ENCODE measurements at places on chromosomes 6 and 20. TPM values are rescaled to one million over a fixed set of nuclear protein-coding genes. Genes with fewer than 3 reads are reported as not detected.

DNA sequence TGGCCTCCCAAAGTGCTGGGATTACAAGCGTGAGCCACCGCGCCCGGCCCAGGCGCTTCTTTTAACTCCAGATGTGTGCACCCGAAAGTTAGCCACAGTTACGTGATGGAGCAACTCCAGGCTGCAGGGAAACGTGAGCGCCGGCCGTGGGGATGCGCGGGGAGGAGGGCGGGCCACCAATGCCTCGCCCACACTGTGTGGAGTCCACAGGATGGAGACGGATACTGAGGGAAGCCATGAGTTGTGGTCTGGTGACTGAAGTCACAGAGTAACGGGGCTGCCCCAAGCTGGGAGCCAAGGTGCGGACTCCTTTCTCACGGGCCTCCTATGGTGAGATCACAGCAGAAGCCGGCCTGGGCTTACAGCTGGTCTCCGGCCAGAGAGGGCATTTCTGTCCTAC is 23.2 kb downstream of the YTHDF1 start:
- no peaks in the 10 kb centered on the region for H3K36me3 ChIP-seq
- H3K27me3 ChIP-seq = no peaks in the 10 kb centered on the region
- H3K27ac ChIP-seq = no peak overlapping the region

GRCh38 chr6:28725890-28726348 is 197.9 kb downstream of the TRIM27 start:
- no peak for DNase-seq
- H3K27ac ChIP-seq = no peak overlapping the region
- no peaks in the 10 kb centered on the region for H3K36me3 ChIP-seq

GRCh38 chr6:14068133-14068532 is 49.4 kb upstream of the CD83 start:
- H3K4me3 ChIP-seq = no peak overlapping the region
- DNase-seq = no peak
- H3K27ac ChIP-seq = no peak overlapping the region

DNA sequence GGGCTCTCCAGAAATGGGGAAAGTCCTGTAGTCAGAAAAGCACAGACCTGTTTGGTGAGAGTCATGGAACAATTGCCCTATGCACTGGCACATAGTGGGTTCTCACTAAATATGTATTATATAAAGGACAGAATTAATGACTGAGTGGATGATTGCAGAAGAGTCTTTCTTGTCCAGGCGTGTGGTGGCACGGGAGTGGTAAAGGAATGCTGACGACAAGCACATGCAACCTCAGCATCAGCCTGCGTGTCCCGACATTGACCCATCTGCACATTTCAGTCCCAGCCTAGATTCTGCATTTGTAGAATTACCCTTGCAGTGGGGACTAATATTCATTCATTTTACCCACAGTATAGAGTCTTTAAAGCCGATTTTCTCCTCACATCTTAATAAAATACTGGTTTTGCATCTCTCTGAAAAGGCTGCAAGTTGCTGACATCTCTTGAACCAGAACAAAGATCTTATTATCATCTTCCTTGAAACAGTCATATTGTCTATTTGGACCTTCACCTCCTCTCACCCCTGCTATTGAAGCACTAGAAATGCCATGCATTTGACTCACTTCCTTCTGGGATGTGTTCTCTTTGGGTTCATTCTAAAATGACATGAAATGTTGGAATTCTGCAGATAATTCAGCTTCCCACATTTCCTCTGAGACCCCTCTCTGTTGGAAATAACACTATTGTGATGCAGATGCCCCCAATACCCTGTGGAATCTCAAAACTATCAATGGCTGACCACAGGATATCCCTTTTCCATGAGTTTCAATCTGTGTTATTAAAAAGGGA is 883.6 kb upstream of the FLRT3 start:
- no peaks in the 10 kb centered on the region for H3K36me3 ChIP-seq
- no peak overlapping the region for H3K27ac ChIP-seq
- H3K27me3 ChIP-seq = no peaks in the 10 kb centered on the region
- DNase-seq = no peak

DNA sequence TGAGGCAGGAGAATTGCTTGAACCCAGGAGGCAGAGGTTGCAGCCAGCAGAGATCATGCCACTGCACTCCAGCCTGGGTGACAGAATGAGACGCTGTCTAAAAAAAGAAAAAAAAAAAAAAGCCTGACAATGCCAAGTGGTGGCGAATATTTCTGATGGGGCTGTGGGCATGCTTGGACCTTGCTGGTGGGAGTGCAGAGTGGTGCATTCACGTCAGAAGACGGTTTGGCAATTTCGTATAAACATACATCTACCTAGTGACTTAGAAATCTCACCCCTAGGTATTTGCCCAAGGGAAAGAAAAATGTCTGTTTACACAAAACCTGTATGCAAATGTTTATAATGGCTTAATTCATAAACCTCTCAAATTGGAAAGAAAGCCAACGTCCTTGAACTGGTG is 33.6 kb downstream of the CTCFL start:
- H3K36me3 ChIP-seq = no peaks in the 10 kb centered on the region
- no peaks in the 10 kb centered on the region for H3K4me1 ChIP-seq
- no peak overlapping the region for H3K4me3 ChIP-seq
- DNase-seq = no peak
- H3K27me3 ChIP-seq = no peaks in the 10 kb centered on the region

DNA sequence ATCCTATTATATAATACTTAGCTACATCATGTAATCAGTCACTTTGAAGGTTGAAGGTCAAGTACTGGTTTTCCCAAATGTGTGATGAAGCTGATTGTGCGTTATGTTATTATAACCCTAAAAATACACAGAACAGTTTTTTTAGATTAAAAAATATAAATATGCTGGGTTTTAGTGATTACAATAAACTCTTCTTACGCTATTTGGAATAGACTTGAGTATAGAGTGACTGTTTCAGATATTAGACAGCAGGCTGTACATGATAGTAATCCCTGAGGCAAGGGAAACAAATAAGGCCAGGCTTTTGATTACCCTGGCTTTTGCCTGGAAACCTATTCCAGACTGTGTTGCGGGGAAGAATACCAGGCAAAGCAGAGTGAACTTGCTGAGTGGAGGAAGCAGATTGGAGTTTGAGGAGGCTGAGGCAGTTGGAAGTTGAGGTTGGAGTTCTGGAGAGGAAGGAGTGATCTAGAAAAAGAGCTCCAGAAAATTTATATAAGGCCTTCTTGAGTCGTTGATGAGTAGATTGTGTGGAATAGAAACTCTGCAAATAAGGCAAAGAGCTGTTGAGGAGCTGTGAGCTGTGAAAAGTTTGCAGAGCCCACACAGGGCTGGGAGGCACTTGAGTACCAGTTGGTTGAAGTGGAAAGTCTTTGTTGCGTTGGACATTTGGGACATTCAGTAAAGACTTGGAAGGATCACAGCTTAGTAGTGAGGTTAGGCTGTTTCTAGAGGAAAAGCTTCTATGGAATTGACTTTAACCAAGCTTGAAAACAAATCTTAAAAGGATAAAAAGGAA is 26.4 kb downstream of the MAP3K4 start:
- DNase-seq = no peak
- no peak overlapping the region for H3K4me3 ChIP-seq
- no peaks in the 10 kb centered on the region for H3K36me3 ChIP-seq

- no peaks in the 10 kb centered on the region for H3K27me3 ChIP-seq
- H3K4me3 ChIP-seq = no peak overlapping the region
- no peaks in the 10 kb centered on the region for H3K36me3 ChIP-seq
- H3K27ac ChIP-seq = no peak overlapping the region
Observed at GRCh38 chr6:161029195-161029809, 37.7 kb downstream of the MAP3K4 start.

DNA sequence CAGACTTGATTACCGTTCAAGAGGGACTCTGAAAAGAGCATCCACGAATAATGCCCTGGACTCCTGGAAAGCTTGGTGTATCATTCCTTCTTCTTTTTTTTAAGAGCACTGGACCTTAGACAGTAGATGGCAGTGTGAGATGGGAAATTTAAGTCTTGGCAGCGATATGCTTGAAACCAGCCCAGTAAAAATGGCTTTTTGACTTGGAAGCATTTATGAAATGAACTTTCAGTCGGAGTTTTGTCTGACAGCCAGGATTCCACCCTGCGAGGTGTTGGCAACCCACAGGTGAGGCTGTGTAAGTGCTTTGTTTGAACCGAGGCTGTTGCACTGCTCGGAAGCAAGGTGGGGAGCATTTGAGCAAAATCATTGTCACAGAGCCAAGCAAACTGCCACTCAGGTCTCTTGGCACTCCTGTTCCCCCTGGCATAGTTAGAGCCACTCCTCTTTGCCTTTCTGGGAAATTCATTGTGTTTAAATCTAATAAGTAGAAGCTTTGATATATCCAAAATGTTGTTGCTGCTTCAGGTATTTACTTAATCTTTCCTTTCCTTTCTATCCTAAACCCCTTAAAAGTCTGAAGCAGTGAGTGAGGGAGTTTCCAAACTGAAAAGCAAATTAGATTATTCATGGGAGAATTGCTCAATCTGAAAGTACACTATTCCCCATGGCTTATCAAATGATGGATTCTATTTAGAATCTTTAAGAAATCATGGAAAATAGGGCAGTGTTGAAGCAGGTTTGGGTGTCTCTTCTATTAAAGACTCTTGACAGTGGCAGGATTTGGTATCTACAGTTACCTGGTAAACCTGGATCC is 272.8 kb upstream of the SLC35B3 start:
- H3K4me3 ChIP-seq = no peak overlapping the region
- H3K27me3 ChIP-seq = no peaks in the 10 kb centered on the region
- H3K36me3 ChIP-seq = no peaks in the 10 kb centered on the region
- no peaks in the 10 kb centered on the region for H3K4me1 ChIP-seq
- DNase-seq = peak; percentile 9
- H3K27ac ChIP-seq = no peak overlapping the region

DNA sequence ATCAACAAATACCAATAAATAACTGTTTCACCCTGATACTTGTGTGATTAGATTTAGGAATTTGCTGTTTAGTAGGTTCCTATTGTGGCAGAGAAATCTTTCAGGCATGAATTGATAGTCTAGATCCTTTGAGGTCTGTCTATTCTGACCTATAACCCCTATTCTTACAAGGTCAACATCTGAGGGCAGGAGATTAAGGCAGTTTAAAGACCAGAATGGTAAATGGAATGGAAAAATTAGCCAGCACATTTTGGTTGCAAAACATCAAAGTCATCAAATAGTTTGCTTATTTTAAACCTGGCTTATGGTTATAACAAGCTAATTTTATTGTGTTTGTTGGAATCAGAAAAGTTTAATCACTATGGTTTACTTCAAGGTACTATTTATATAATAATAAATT is 78.4 kb downstream of the LIN28B start:
- no peak for DNase-seq
- H3K4me1 ChIP-seq = no peaks in the 10 kb centered on the region
- no peak overlapping the region for H3K27ac ChIP-seq
- no peak overlapping the region for H3K4me3 ChIP-seq

- no peak overlapping the region for H3K4me3 ChIP-seq
- H3K36me3 ChIP-seq = no peaks in the 10 kb centered on the region
- H3K27ac ChIP-seq = no peak overlapping the region
Observed at GRCh38 chr6:92404281-92404680, 1015.1 kb downstream of the EPHA7 start.

- no peak overlapping the region for H3K4me3 ChIP-seq
- no peaks in the 10 kb centered on the region for H3K27me3 ChIP-seq
- H3K27ac ChIP-seq = no peak overlapping the region
- DNase-seq = no peak
- no peaks in the 10 kb centered on the region for H3K4me1 ChIP-seq
Observed at GRCh38 chr6:120681204-120681603, 653.1 kb downstream of the TBC1D32 start.

DNA sequence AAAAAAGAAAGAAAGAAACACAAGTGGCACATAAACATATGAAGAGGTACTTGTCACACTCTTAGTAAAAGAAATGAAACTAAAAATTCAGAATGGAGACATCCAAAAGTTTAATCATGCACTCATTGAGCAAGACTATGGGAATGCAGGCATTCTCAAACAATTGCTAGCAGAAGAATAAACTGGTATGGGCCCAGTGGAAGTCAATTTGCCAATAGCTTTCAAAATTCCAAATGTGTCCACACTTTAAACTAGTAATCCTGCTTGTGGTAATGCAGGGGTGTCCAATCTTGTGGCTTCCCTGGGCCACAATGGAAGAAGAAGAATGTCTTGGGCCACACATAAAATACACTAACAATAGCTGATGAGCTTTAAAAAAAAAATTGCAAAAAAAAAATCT is 97.4 kb downstream of the EPB41L2 start:
- no peaks in the 10 kb centered on the region for H3K27me3 ChIP-seq
- DNase-seq = no peak

GRCh38 chr6:166952121-166952520 is 4.2 kb downstream of the RNASET2 start:
- H3K36me3 ChIP-seq = no peaks in the 10 kb centered on the region
- peaks cover 4% of the 10 kb centered on the region for H3K4me1 ChIP-seq
- H3K27ac ChIP-seq = no peak overlapping the region
- no peaks in the 10 kb centered on the region for H3K27me3 ChIP-seq

GRCh38 chr6:152173321-152173720 is 365.8 kb downstream of the ESR1 start:
- no peak overlapping the region for H3K27ac ChIP-seq
- H3K4me3 ChIP-seq = no peak overlapping the region
- H3K36me3 ChIP-seq = no peaks in the 10 kb centered on the region
- no peak for DNase-seq
- peaks cover 5% of the 10 kb centered on the region for H3K4me1 ChIP-seq

DNA sequence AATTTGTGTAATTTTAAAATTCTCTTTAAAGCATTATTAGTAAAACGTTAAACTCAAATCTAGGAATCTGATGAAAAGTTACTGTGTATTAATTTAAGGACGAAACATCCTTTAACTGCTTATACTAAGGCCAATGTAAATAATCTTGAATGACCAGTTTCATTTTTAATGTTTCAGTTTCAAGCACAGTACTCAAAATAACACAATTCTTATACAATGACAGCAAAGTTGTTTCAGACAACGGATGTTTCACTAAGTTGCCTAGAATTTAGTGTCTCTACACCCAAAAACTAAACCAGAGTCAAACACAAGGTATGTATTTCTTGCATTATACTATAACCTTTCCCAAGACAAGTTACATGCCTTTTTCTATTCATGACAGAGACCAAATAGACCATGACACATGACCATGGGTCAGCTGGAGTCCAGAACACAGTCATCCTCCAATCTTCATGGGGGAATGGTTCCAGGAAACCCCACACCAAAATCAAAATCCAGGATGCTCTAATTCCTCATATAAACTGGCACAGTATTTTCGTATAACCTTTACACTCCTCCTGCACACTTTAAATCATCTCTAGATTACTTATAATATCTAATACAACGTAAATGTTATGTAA is 7.7 kb downstream of the PHIP start:
- H3K27me3 ChIP-seq = no peaks in the 10 kb centered on the region
- DNase-seq = no peak
- peaks cover 4% of the 10 kb centered on the region for H3K4me1 ChIP-seq
- H3K36me3 ChIP-seq = no peaks in the 10 kb centered on the region
- no peak overlapping the region for H3K27ac ChIP-seq

GRCh38 chr6:10514049-10514780 is 6.9 kb upstream of the GCNT2 start:
- H3K36me3 ChIP-seq = no peaks in the 10 kb centered on the region
- H3K4me3 ChIP-seq = no peak overlapping the region
- H3K4me1 ChIP-seq = no peaks in the 10 kb centered on the region
- DNase-seq = no peak

The MACROD2 gene
- 8.4 TPM for polyA plus RNA-seq

The PTK6 gene
- 0.07 TPM for polyA plus RNA-seq

The CDH26 gene
- polyA plus RNA-seq = 0.52 TPM

The HRH3 gene
- polyA plus RNA-seq = not detected

The PHF20 gene
- polyA plus RNA-seq = 35.1 TPM

The GSTA2 gene
- 2.0 TPM for polyA plus RNA-seq

The PACSIN1 gene
- 0.45 TPM for polyA plus RNA-seq

The BIRC7 gene
- not detected for polyA plus RNA-seq

The RAE1 gene
- 20.4 TPM for polyA plus RNA-seq

The PGC gene
- polyA plus RNA-seq = not detected

The ZSCAN12 gene
- polyA plus RNA-seq = 4.4 TPM

All from ovary (tissue), 10 donors.